Activated T-cell treated with anti-CD3 and anti-CD28 coated beads for 4 hours (primary cell): ENCODE measurements at places on chromosomes 1 and 21.

DNA sequence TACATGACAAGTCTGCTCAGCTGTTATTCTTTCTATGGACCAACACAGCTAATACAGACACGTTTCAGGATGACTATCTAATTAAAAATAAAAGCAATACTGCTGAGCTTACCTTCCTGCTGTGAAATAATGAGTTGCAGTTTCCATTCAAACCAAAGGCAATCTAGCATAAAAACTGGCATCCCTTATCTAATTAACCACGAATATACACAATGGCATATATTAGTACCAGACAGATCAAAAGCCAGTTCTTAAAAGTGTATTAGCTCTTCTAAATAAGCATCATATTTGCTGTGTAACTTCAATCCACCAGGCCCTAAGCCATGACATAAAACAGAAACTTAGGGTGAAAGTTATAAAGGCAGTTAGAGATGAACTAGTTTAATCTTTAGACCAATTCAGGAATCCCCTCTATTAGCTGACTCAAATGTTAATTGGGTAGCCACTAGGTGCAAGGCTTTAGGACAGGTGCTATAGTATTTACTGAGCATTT is 20.6 kb downstream of the TESK2 start:
- DNase-seq, result no peak

- DNase-seq, result no peak
These were observed 13.8 kb downstream of the PARK7 start for GRCh38 chr1:7975212-7975865.

DNA sequence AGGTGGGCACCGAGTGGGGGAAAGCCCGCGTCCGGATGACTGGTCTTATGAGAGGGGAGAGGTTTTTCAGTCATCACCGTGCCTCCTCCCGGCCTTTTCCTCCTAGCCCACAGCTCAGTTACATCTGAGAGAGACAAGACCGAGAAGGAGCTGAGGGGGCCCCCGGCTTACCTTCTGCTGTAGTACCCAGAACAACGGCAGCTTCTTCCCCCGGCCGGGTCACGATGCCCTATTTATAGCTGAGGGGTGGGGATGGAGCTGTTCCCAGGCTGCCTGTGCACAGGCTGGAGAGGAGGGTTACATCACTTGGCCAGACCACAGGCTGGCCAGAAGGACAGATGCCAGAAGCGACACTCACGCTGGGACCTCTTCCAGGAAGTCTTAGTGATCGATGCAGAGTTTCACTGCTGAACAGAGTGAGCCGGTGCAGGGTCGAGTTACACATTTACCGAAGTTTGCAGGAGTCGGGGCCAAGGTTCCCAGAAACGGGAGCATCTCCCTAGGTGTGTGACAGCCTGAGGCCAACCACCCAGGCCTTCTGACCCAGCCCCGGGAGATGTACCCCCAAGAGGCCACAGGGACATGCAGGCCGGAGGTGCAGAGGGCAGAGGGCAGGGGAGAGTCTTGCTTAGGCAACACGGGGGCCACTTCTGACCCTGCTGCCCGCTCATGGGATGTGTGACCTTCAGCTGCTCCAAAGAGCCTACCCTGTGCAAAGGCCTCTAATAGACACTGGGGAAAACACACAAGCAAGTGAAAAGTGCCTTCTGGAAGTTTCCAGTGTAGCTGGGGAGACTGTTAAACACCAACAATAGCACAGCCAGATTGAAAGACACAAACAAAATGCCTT is at the start of gene AGT:
AGT (minus strand) TSS at position 208 of the 850 bp plus-strand sequence. CDS start 3,299 bp downstream, outside the sequence.
- no peak for DNase-seq

GRCh38 chr1:239742416-239743109 is 349.1 kb upstream of the FMN2 start:
- no peak for DNase-seq

DNA sequence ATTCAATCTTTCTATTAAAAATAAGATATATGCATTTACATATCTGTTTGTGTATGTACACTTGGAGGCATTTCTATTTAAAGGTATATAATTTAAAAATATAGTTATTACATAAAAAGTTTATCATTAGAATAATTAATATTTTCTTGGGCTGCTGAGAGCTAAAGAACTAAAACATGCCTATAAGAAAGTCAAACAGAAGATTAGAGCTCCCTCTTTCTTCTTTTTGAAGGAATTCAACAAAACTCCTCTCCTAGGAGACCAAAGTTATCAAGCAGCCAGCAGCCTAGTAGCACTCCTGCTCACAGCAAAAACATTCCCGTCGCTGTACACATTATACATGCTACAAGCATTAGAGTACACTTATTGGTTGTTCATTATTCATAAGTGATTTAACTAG is 216.4 kb downstream of the VAV3 start:
- no peak for DNase-seq

GRCh38 chr1:52080014-52080415 is 23.9 kb downstream of the BTF3L4 start:
- DNase-seq, result no peak

DNA sequence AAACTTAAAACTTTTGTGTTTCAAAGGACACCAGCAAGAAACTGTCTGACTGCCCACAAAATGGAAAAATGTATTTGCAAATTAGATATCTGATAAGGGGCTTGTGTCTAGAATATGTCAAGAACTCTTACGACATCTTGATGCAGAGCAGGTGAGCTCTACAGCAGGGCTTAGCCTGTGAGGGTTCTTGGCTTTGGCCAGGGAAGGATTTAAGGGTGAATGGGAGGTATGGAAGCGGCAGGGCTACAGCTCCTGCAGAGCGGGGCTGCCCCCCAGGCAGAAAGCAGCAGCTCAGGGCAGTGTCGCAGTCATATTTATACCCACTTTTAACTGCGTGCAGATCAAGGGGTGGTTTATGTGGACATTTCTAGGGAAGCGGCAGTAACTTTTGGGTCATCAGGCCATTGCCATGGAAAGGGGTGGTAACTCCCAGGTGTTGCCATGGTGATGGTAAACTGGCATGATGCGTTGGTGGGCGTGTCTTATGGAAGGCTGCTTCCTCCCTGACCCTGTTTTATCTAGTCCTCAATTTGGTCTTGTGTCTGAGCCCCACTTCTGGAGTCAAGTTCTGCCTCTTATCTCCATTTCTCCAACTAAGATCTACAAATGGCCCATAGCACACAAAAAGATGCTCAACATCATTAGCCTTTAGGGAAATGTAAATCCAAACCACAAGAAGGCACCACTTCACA is 23.2 kb downstream of the MORN1 start:
- DNase-seq, result no peak

DNA sequence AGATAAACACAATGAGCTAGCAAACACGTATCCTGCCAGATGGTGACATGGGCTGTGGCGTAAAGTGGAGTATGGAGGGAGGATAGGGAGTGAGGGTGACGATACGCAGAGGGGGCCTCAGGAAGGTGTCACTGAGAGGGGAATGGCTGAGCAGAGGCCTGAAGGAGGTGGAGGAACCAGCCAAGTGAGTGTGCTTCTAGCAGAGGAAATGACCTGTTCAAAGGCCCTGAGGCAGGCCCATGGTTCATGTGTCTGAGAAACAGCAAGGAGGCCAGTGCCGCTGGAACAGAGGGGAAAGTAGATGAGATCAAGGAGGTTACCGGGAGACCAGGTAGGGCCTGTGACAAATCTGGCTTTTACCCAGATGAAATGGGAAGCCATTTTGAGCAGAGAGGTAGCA is 36.0 kb downstream of the TAS1R2 start:
- no peak for DNase-seq

DNA sequence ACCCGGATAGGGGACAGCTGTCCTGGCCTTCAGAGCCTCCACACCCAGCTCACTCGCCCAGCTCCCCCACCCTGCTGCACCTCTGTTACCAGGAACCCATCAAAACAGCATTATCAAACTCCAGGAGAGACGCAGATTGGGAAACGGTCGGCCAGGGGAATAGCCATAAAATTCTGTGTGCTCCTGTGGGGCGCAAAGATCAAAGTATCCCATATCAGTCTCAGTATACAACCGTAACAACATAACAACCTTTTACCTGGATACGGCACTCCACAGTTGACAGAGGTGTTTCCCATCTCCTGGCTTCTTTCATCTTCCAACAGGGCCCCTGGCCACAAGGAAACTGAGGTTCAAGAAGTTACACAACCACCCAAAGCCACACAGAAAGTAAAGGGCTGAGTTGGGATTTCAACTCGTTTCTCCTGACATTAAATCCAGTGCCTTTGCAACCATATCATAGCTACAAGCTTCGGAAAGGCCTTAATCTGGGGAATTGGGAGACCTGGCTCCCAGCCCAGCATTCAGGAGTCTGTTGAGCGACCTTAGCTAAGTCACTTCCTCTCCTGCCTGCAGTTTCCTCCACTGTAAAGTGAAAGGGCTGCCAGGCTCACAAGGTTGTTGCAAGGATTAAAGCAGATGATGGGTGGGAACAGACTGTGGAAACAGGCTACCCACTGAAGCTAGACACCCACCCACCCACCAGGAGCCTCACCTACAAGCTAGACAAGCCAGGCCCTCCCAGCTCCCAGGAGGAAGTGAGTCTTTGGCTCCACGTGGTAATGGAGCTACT is 8.1 kb upstream of the EPHB2 start:
- DNase-seq, result no peak

DNA sequence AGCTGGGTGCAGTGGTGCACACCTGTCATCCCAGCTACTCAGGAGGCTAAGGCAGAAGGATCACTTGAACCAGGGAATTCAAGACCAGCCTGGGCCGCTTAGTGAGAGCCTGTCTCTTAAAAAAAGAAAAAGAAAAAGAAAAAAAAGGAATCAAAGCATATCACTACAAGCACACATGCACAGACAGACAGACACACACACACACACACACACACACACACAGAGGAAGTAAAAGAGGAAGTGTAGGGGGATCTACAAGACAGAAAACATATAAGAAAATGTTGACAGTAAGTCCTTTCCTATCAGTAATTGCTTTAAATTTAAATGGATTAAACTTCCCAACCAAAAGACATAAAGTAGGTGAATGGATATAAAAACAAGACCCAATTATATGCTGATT is 180.3 kb downstream of the FAF1 start:
- no peak for DNase-seq

DNA sequence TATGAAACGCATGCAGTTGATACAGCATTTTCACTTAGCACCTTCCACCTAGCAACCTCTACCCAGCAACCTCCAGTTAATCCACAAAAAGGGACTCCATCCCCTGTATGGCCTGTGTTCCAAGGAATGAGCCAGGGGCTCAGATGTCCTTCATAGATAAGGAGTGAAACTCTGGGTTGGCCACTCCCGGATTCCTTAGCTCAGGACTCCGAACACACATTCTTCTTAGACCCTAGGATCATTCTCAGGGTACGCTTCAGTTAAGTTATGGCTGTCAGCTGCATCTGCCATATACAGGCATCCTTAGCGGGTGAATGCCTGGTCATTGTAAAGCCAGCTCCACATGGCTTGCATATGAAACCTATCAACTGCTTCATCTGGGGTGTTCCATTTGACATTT is 15.9 kb upstream of the IFI6 start:
- DNase-seq, result no peak

GRCh38 chr1:204414016-204414415 is 2.4 kb upstream of the PPP1R15B start:
- no peak for DNase-seq

GRCh38 chr1:239952348-239953308 is 139.1 kb upstream of the FMN2 start:
- no peak for DNase-seq
